ENCODE measurements at places on chromosomes 7 and 10.

DNA sequence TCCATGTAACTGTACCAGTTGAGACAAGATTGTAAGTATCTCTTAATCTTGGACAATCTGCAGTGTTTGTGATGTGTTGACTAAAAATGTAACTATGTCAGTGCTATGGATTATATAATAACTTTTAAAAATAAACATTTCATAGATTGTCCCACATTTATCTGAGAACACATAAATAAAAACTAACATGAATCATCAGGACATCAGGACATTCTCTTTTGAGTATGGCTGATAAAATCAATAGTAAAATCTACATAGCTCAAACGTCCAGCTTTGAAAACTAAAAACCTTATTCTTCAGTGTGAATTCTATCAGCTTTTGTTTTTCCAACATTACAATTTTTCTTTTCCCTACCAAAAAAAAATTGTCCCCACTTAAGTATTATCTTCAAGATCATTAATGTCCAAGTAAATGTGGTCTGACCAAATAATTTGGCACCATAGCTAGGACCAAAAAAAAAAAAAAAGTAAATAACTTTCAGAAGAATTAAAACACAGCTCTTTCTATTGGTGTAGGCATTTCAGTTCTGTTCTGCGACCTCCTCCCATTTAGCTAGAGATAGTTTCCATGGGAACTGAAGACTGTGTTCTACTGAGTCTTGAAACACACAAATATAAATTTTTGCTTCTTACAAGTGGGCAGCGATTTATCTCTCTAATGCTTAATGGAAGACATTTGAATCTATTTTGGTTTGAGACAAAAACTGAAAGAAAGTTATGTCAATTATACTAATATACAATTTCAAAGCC, 123.0 kb upstream of the SGCE start:
- DNase-seq = no peak

DNA sequence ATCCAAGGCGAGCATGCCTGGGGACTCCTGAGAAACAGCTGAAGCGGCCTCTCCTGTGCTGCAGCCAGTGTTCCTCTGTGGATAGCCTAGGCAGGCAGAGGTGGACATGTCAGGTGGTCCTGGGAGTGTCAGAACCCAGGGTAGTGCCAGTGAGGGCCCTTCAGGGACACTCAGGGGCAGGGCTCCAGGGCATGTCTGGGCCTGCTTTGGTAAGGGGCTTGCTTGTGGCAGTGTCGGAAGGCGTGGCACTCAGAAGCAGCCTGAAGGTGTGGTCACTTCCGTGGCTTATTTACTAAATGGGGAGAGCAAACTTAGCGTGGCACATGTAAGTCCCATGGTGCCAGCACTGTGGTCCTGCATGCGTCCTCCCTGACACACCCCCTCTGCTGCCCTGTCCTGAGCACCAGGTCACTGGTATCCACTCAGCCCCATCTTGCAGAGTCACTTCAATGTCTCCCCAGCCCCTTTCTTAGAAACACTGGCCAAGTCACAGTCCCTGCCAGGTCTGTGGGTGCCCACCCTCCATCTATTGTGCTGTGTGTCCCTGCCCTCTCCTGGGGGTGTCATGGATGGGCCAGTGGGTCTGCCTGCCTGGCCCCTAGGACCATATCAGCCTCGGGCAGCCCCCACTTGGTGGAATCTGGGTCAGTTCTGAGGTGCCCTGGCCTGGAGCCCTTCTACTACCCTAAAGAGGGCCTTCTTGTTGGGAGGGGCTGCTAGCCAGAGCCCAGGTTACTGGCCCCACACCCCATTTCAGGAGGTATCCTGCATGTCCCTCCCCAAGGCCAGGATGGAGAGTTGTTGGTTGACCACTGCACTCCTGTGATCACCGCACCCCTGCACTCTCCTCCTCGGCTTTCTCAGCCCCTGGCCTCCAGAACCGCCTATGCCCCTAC, 6.4 kb downstream of the ZMIZ2 start:
- DNase-seq = no peak

- no peak for DNase-seq
These were observed 142.5 kb downstream of the WDR37 start for GRCh38 chr10:1198453-1199344.

GRCh38 chr10:30813872-30814481, 184.4 kb upstream of the LYZL2 start:
- no peak for DNase-seq

- no peak for DNase-seq
These were observed 27.1 kb downstream of the INPP5A start for GRCh38 chr10:132564690-132565089.
